ENCODE measurements at places on chromosomes 2 and 18.
A peak's percentile ranks its signal among the peaks of the same experiment; 100 is the strongest.

DNA sequence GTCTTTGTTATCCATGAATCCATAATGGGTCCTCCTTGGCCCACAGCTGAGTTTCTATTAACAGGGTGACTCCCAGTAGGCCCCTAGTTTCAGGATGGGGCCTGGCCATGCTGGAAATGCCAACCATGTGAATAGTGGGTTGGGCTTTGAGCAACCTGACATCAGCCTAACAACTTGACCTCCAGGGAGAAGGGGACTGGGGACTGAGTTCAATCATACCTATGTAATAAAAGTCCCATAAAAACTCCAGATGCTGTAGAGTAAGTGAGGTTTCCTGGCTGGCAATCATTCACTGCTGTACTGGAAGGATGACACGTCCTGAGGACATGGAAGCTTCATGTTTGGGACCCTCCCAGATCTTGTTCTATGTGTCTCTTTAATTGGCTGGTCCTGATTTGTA lies 7.9 kb downstream of the REV1 start:
- peaks cover 39% of the 10 kb centered on the region for H3K4me1 ChIP-seq
- no peak overlapping the region for H3K27ac ChIP-seq
- H3K27me3 ChIP-seq, result no peaks in the 10 kb centered on the region
- peaks cover 4% of the 10 kb centered on the region for H3K36me3 ChIP-seq
- H3K4me3 ChIP-seq, result no peak overlapping the region

DNA sequence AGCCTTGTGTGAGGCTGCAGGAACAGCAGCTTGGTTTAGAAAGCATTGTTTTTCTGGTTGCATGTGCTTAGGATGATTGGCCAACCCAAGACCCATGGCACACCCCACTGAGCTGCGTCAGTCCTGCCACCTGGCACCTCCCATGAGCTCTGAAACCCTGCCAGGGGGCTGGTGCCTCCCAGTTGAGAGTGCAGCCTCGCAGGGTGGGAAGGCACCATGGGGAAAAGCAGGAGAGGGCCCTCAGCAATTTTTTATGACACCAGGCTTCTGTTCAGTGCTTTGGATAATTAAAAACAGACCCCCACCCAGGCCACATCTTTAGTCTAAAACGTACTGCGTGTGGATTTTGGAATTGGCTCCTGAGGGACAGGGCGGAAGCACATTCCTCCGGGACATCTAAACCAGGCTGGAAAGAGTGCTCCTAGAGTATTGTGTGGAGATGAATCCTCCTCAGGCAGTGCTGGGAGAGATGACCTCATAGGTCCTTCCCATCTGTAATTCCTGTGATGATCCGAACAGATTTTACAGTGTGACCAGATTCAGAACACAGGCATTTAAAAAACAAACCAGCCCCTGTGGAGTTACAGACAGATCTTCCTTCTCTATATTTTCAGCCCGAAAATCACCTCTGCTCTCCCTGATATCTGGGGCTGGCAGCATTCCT lies 438.3 kb downstream of the ZNF521 start:
- DNase-seq, result no peak
- no peak overlapping the region for H3K4me3 ChIP-seq
- no peaks in the 10 kb centered on the region for H3K27me3 ChIP-seq
- no peaks in the 10 kb centered on the region for H3K4me1 ChIP-seq
- H3K27ac ChIP-seq, result no peak overlapping the region
- H3K36me3 ChIP-seq, result no peaks in the 10 kb centered on the region

DNA sequence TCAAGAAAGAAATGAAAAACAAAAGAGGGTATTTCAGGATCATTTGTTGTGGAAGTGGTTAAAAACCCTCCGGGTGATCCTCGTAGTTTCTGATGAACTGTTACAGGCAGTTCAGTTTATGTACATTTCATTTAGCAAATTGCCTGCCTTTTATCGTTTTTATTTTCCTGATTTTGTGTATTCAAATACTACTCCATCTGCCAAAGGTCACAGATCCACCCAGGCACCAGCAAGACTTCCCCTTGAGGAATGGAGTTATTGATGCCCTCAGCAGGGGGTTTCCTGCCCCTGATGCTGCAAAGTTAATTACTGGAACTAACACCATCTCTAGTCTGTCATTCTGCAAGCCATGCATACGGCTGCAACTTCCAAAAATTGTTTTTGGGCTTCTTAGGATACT lies 641.9 kb downstream of the SLC4A3 start:
- H3K27ac ChIP-seq, result no peak overlapping the region
- no peaks in the 10 kb centered on the region for H3K4me1 ChIP-seq
- H3K27me3 ChIP-seq, result no peaks in the 10 kb centered on the region
- H3K36me3 ChIP-seq, result no peaks in the 10 kb centered on the region
- no peak overlapping the region for H3K4me3 ChIP-seq
- no peak for DNase-seq

DNA sequence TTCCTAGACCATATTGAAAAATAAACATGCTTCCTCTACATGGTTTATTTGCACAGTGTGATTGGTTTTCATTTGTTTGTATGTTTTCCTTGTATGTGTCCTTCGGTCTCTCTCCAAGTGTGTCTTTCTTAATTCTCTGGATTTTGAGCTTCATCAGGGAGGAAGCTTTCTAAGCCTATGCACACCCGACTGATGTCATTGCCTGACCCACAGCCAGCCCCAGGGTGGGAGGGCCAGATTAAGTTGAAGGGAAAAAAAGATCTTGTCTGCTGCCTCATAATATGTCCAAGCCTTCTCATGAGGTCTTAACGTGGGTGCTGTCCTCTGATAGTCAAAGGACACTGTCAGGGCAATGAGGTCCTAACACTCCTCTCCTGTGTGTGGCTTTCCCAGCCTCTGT lies 115.2 kb downstream of the MARCHF4 start:
- H3K36me3 ChIP-seq, result no peaks in the 10 kb centered on the region
- H3K27me3 ChIP-seq, result peaks cover 2% of the 10 kb centered on the region
- H3K4me1 ChIP-seq, result peaks cover 5% of the 10 kb centered on the region
- H3K27ac ChIP-seq, result no peak overlapping the region
- no peak for DNase-seq
- H3K4me3 ChIP-seq, result no peak overlapping the region

DNA sequence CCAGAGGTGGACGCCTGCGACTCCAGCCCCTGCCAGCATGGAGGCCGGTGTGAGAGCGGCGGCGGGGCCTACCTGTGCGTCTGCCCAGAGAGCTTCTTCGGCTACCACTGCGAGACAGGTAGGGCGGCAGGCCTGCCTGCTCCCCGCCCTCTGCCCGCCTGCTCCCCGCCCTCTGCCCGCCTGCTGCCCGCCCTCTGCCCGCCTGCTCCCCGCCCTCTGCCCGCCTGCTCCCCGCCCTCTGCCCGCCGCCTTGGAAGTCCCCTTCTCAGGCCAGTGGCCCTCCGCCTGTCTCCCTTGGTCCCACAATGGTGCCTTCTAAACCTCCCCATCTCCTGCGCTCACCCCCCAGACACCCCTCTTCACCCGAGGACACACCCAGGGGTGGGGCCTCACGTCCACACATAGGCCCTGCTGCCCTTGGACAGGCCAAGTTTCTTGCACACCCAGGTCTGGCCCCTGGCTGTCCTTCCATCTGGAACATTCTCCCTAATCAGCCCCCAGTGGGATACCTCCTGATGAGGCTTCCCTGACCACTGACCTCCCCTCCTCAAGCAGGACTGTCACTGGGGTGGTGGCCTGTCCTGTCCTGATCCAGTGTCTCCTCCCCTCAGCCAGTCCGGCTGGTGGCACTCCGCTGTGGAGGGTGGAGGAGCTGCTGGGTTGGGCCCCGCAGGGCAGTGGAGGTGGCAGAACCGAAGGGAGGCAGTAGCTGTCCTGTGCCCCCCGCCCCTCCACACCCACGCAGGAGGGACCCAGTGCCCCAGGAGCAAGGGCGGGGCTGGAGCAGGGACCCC lies 37.9 kb downstream of the MTERF4 start:
- H3K4me1 ChIP-seq, result peaks cover 6% of the 10 kb centered on the region
- H3K4me3 ChIP-seq, result peak overlapping the region; percentile 80
- H3K36me3 ChIP-seq, result peaks cover 5% of the 10 kb centered on the region

DNA sequence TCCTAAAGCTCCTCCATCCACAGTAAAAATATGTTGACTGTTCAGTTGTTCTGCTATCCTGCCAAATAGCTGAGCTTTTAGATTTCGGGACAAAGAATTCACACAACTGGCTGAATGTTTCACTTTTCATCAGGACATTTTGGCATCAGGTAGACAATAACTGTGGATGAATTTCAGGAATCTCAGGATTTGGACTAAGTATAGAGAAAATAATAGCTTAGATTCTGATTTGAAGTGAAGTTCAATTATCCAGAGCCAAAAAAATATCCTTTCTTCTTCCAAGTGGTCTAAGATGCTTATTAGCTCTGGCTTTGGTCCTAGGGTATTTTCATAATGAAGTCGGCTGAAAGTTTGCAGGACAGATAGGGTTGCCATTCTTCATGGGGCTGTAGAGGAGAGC lies 16.1 kb downstream of the KCNE4 start:
- no peak for DNase-seq
- H3K4me3 ChIP-seq, result no peak overlapping the region
- no peaks in the 10 kb centered on the region for H3K4me1 ChIP-seq
- H3K27me3 ChIP-seq, result peaks cover 4% of the 10 kb centered on the region
- H3K36me3 ChIP-seq, result no peaks in the 10 kb centered on the region
- H3K27ac ChIP-seq, result no peak overlapping the region

GRCh38 chr2:40606862-40607261 lies 155.0 kb upstream of the SLC8A1 start:
- no peak overlapping the region for H3K27ac ChIP-seq
- H3K4me1 ChIP-seq, result no peaks in the 10 kb centered on the region
- H3K4me3 ChIP-seq, result no peak overlapping the region
- no peaks in the 10 kb centered on the region for H3K36me3 ChIP-seq
- no peaks in the 10 kb centered on the region for H3K27me3 ChIP-seq

- DNase-seq, result no peak
- no peak overlapping the region for H3K27ac ChIP-seq
- H3K4me1 ChIP-seq, result no peaks in the 10 kb centered on the region
- H3K36me3 ChIP-seq, result no peaks in the 10 kb centered on the region
- H3K27me3 ChIP-seq, result peaks cover 3% of the 10 kb centered on the region
Observed at GRCh38 chr2:170475878-170476277, 239.3 kb upstream of the SP5 start.

GRCh38 chr2:86807468-86808275 lies 17.0 kb upstream of the CD8A start:
- no peaks in the 10 kb centered on the region for H3K36me3 ChIP-seq
- H3K27me3 ChIP-seq, result peaks cover 12% of the 10 kb centered on the region
- DNase-seq, result peak; percentile 19
- no peak overlapping the region for H3K27ac ChIP-seq
- peak overlapping the region; percentile 90 for H3K4me3 ChIP-seq
- H3K4me1 ChIP-seq, result peaks cover 14% of the 10 kb centered on the region
